ENCODE measurements at places on chromosomes 5 and 9.

- H3K27ac ChIP-seq: no peak overlapping the region
- DNase-seq: peak; percentile 85
- peaks cover 8% of the 10 kb centered on the region for H3K4me1 ChIP-seq
- H3K4me3 ChIP-seq: no peak overlapping the region
Observed at GRCh38 chr5:119435436-119436132, 16.7 kb upstream of the HSD17B4 start.

DNA sequence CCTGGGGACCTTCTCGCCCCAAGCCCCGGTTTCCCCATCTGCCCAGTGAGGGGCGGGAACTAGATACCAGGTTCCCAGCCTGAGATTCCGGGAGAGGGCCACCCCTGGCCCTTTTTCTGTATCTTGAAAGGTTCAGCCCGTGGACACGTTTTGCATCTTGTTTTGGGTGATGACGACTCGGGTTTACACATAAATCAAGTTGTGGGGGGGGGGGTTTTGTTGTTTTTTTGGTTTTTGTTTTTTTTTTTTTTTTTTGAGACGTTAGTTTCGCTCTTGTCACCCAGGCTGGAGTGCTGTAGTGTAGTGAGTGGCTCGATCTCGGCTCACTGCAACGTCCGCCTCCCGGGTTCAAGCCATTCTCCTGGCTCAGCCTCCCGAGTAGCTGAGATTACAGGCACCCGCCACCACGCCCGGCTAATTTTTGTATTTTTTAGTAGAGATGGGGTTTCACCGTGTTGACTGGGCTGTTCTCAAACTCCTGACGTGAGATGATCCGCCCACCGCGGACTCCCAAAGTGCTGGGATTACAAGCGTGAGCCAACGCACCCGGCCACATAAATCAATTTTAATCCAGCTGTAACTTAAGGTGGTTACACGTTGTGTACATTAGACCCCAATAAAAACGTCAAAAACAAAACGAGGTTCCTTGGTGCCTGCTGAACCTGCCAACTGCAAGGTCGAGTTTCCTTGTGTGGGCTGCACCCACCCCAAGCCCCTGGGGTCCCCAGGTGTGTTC lies 1.1 kb upstream of the BRD3 start:
- H3K4me3 ChIP-seq: peak overlapping the region; percentile 74
- H3K27ac ChIP-seq: peak overlapping the region; percentile 75
- DNase-seq: no peak
- H3K27me3 ChIP-seq: peaks cover 13% of the 10 kb centered on the region
- H3K4me1 ChIP-seq: peaks cover 24% of the 10 kb centered on the region

DNA sequence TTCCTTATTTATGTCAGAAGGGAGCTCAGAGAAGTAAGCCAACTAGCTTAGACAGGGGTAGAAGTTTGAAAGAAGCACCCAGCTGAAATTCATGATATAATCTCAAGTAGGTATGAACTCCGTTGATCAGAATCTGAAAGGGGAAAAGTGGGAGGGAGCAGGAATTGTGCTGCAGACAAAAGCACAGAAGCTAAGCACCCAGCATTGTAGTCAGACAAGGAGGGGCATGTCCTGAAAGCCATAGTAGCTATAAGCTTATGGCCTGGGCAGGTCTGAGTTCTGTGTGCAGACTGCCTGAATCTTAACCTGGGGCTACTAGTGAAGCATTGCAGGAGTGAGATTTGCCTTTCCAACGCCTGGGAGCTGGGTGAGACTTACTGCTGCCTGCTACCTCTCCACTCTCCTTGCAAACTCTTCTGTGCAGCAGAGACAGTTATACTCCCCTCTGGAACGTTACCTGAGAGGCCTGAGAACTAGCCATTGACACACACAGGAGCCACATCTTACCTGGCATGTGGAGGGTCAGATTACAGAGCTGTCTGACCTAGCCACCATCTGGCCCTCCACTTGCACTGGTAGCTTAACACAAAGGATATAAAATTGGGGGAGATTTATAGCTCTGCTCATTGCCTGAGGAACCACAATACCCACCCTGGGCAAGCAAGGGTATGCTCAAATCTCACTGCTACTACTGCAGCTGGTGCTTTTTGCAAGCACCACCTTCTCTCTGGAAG lies 9.8 kb upstream of the CYLC2 start:
- H3K27me3 ChIP-seq: no peaks in the 10 kb centered on the region
- no peak for DNase-seq

DNA sequence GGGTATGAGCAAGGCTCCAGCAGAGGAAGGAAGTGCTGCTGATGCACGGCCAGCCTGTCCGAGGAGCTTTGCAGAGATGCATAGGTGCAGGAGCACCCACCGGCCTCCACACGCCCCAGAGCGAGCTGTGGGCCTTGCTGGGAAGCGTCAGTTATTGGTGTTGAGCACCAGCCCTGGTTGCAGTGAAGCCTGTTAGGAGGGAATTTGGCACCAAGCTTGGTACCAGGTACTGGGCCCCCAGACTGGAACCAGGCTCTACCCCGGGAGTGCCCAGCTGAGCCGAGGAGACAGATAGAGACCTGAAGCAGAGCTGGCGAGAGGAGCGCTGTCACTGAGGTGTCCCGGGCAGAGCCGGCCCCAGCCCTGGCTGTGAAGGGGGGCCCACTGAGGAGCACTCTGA lies 5.2 kb downstream of the TCF7 start:
- H3K4me3 ChIP-seq: peak overlapping the region; percentile 77
- peak overlapping the region; percentile 86 for H3K27ac ChIP-seq
- H3K36me3 ChIP-seq: peaks cover 70% of the 10 kb centered on the region
- DNase-seq: no peak

DNA sequence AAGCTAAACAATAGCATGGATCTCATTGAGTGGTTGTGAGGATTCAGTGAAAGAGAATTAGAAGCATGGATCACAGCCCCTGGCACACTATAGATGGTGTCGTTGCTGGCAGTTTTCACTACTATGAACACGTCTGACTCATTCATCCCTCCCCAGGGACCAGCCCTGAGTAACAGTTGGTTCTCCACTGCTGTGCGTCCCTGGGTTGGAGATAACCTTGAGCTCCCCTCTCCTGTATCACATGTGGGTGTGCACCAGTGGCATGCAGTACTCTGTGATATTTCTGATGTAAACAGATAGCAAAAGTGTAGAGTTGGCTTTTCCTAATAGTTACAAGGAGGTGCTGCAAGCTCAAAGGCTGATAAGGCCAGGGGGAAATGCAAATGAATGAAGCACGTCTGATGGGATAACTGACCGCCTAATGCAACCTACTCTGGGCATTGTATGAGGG lies 8.8 kb upstream of the LCP2 start:
- H3K4me3 ChIP-seq: no peak overlapping the region
- peaks cover 84% of the 10 kb centered on the region for H3K4me1 ChIP-seq
- DNase-seq: peak; percentile 69
- H3K27me3 ChIP-seq: no peaks in the 10 kb centered on the region

- no peaks in the 10 kb centered on the region for H3K4me1 ChIP-seq
- DNase-seq: no peak
- H3K36me3 ChIP-seq: peaks cover 22% of the 10 kb centered on the region
Observed at GRCh38 chr5:6758236-6758635, 45.0 kb downstream of the TENT4A start.

GRCh38 chr5:135944967-135945560 lies 9.7 kb downstream of the LECT2 start:
- H3K36me3 ChIP-seq: no peaks in the 10 kb centered on the region
- no peak overlapping the region for H3K27ac ChIP-seq
- H3K4me3 ChIP-seq: no peak overlapping the region
- peaks cover 10% of the 10 kb centered on the region for H3K27me3 ChIP-seq

- H3K27me3 ChIP-seq: no peaks in the 10 kb centered on the region
- H3K4me1 ChIP-seq: no peaks in the 10 kb centered on the region
- no peaks in the 10 kb centered on the region for H3K36me3 ChIP-seq
Observed at GRCh38 chr9:79798450-79798849, 226.7 kb downstream of the TLE4 start.

GRCh38 chr9:74875656-74876055 lies 12.1 kb downstream of the TRPM6 start:
- peaks cover 3% of the 10 kb centered on the region for H3K36me3 ChIP-seq
- H3K27ac ChIP-seq: no peak overlapping the region
- no peak for DNase-seq
- peaks cover 17% of the 10 kb centered on the region for H3K27me3 ChIP-seq
- no peaks in the 10 kb centered on the region for H3K4me1 ChIP-seq
- no peak overlapping the region for H3K4me3 ChIP-seq

DNA sequence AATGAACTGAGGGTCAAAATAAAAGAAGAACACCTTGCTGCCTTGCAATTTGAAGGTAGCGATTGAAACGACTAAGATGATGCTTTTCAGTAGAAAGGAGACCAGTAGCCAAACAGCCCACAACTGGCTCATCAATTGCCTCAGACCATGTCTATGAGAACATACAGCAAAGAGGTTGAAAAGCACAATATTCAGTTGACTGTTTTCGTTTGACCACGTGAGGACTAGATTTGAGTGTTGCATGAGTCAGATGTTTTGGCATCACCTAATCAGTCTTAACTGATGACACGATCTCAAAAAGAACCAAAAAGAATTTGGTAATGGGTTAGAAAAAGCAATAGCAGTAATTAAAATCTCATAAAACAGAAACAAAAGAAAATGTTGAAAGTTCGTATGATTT lies 82.7 kb upstream of the IL7R start:
- no peak overlapping the region for H3K27ac ChIP-seq
- peak; percentile 52 for DNase-seq
- H3K4me1 ChIP-seq: peaks cover 53% of the 10 kb centered on the region
- peaks cover 2% of the 10 kb centered on the region for H3K36me3 ChIP-seq
- H3K4me3 ChIP-seq: no peak overlapping the region

DNA sequence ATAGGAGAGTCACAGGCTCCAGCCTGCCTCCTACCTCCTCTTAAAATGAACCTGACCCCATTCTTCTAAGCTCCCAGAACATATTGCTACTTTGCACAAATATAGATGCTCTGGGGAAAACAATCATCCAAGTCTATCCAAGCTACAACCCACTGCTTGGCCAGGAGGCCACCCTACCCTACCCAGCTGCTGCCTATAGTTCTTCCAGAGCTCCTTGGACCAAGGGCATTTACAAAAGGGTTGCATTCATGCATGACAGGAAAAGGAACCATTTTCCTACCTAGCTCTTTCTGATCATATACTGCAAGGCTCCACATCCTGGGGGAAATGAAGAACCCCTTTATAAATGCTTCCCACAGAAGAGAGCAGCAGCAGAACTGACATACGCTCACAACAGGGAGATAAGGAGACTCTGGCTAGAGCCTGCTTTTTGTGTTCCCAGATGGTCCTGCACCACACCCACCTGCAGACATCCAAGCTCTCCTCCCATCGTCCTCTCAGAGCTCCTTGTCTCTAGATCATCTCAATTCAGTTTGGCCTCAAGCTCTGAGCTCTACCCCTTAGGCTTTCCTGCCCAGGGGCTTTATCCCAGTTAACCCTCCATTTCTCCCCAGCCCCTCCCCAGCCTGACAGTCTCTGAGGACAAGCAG lies 185.5 kb downstream of the SPOCK1 start:
- no peak overlapping the region for H3K27ac ChIP-seq
- DNase-seq: no peak
- peaks cover 5% of the 10 kb centered on the region for H3K27me3 ChIP-seq
- no peaks in the 10 kb centered on the region for H3K4me1 ChIP-seq
- H3K36me3 ChIP-seq: no peaks in the 10 kb centered on the region

- H3K4me1 ChIP-seq: no peaks in the 10 kb centered on the region
- H3K36me3 ChIP-seq: no peaks in the 10 kb centered on the region
- no peak overlapping the region for H3K4me3 ChIP-seq
- H3K27me3 ChIP-seq: peaks cover 29% of the 10 kb centered on the region
- no peak for DNase-seq
- no peak overlapping the region for H3K27ac ChIP-seq
Observed at GRCh38 chr9:135105938-135106491, 18.5 kb downstream of the OLFM1 start.

- peaks cover 15% of the 10 kb centered on the region for H3K4me1 ChIP-seq
- no peak overlapping the region for H3K4me3 ChIP-seq
- H3K36me3 ChIP-seq: no peaks in the 10 kb centered on the region
Observed at GRCh38 chr9:19922476-19923118, 133.8 kb upstream of the SLC24A2 start.

DNA sequence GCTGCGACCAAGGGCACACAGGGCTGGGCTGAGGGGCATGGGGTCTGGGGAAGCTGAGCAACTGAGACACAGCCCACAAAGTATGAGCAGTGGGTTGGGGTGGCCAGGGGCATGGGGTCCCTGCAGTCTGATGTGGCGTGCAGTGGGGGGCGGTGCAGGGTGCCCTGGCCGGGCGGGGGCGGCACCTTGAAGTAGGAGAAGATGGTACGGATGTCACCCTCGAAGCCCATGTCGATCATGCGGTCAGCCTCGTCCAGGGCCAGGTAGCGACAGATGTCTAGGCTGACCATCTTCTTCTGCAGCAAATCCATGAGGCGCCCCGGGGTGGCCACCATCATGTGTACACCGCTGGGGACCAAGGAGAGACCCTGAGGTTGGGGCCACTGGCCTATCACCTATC lies 3.3 kb downstream of the DDX41 start:
- peaks cover 31% of the 10 kb centered on the region for H3K4me1 ChIP-seq
- H3K36me3 ChIP-seq: peaks cover 51% of the 10 kb centered on the region
- no peak overlapping the region for H3K27ac ChIP-seq
- DNase-seq: no peak
- no peaks in the 10 kb centered on the region for H3K27me3 ChIP-seq
- H3K4me3 ChIP-seq: no peak overlapping the region

DNA sequence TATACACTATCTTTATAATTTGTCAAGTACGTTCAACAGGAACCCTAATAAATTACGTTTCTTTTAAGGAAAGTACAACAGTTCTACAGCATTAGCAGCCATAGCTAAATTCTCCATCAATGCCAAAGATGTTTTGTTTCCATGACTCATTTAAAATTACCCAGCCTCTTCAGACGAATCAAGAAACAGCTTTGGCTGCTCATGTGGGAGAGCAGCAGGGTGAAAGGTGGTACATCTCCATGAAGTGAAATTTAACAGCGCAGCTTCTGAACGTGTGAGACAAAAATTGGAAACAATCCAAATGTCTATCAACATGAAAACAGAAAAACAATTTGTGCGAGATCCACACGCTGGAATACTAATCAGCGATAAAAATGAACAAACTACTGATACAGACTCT lies 327.3 kb upstream of the CDH6 start:
- H3K27ac ChIP-seq: no peak overlapping the region
- H3K4me1 ChIP-seq: no peaks in the 10 kb centered on the region
- no peak for DNase-seq
- no peaks in the 10 kb centered on the region for H3K27me3 ChIP-seq

DNA sequence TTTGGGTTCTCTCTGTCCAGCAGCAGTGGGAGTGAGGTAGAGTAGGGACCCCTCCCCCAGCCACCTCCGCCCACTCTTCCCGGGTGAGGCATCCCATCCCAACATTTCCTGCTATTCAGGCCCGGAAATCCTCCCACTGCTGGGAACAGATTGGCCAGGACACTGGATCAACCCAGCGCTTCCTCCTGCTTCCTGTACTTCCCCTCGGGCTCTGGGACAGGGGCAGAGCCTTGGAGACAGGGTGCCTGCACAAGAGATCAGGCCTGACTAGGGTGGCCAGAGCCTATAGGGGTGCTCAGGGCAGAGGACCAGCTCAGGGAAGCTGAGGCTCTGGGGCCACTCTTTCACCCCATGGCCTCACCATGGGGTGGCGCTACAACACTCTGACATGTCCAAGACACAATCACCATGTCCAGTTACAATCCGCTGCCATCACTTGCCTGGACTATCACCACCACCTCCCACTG lies 14.5 kb downstream of the SH2D3C start:
- H3K27me3 ChIP-seq: no peaks in the 10 kb centered on the region
- H3K4me3 ChIP-seq: no peak overlapping the region
- H3K36me3 ChIP-seq: peaks cover 10% of the 10 kb centered on the region
- H3K4me1 ChIP-seq: peaks cover 44% of the 10 kb centered on the region
- peak; percentile 53 for DNase-seq

GRCh38 chr5:98368141-98368540 lies 405.3 kb upstream of the RGMB start:
- DNase-seq: no peak
- no peak overlapping the region for H3K27ac ChIP-seq
- H3K4me1 ChIP-seq: no peaks in the 10 kb centered on the region
- H3K27me3 ChIP-seq: no peaks in the 10 kb centered on the region
- H3K4me3 ChIP-seq: no peak overlapping the region
- no peaks in the 10 kb centered on the region for H3K36me3 ChIP-seq

Data from activated naive CD4-positive, alpha-beta T cell treated with anti-CD3 and anti-CD28 coated beads for 36 hours (primary cell).